ENCODE measurements at places on chromosomes 7 and 10. TPM values are rescaled to one million over a fixed set of nuclear protein-coding genes. Genes with fewer than 3 reads are reported as not detected.

The ASAH2 gene
- total RNA-seq: 2.4 TPM

The PTCD1 gene
- total RNA-seq: 7.4 TPM

The CHRM2 gene
- not detected for total RNA-seq

The MYO1G gene
- total RNA-seq: 0.11 TPM

The PLAC9 gene
- total RNA-seq: 2.3 TPM

The CHN2 gene
- total RNA-seq: 3.6 TPM

GRCh38 chr7:139424004-139424403 lies 59.5 kb downstream of the KLRG2 start:
- no peak for DNase-seq

- DNase-seq: no peak
These were observed 99.2 kb downstream of the ARID5B start for GRCh38 chr10:62000726-62001125.

- no peak for DNase-seq
These were observed 58.6 kb downstream of the LOXL4 start for GRCh38 chr10:98209441-98209840.

DNA sequence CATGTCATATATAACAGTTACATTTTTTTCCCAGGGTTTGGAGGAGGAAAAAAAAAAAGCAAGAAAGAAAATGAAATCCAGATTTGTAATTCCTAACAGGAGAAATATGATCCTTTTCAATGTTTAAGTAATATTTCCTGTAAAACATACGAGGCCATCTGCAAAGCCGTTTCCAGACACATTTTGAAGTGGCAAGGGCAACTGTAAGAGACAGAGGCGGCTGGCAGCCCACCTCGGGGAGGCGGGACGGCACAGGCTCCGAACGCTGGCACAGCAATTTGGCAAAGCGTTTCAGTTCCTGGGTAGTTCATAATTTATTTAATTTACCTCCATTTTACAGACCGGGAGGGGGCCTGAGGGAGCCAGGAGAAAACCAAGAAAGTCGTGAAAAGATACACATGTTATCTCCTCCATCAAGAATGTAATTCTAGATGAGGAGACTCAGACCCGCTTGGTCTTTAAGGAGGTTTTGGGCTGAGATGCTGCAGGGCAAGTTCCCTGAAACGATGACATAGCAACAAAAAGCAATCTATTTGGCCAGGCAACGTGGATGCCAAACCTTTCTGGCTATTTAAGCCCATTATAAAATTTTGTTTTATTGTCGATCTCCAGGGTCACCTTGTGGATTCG lies 448.5 kb upstream of the MKI67 start:
- DNase-seq: no peak

DNA sequence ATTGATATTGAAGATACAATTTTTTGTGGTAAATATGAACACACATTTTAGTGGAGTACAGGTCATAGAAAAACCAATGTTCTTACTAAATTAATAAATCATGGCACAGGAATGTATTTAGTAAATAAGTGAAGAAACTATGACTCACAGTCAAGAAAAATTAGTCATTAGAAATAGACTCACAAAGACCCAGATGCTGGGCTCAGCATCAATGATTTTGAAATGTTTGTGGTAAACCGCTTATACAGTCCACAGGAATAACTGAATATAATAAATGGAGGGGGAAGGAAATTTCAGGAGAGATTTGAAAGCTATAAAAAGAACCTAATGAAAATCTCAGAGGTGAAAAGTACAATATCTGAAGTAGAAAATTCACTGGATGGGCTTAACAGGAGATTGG lies 138.3 kb upstream of the ADCY1 start:
- peak; percentile 93 for DNase-seq

- DNase-seq: no peak
These were observed 1.5 kb upstream of the NCOA4 start for GRCh38 chr10:46031648-46032532.

GRCh38 chr7:122092964-122093797 lies 50.9 kb downstream of the AASS start:
- DNase-seq: peak; percentile 60

GRCh38 chr7:25574828-25575227 lies 346.5 kb upstream of the NPVF start:
- no peak for DNase-seq

DNA sequence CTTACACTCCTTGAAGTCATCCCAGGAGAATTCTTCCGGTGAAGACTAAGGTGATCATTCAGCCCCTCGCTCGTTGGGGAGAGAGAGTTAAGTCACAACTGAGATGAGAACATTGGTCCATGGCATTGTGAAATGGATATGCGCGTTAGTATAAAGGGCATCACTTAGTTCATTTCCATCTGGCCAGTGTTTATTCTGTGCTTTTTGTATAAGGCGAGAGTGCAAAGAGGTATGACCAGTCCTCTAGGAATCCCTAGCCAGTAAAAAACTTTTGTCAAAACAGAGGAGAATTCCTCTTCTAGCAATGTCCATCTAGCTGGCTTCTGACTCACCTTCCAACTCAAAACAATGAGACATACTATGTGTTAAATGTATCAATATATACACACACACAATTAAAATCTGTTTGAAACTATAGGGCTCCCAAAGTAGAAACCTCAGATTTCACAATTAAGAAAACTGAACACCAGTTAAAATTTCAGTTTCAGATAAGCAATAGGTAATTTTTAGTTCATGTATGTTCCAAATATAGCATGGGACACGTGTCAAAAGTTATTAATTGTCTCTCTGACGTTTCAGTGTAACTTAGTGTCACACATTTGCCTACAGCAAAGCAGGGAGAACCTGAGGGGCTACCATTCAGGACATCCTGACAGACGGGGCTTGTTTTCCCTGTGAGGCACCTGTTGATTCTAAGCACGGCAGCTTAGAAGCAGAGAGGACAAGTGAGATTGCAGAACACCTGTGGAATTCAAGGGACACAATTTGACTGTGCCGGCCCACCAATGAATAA lies 158.9 kb downstream of the KLF6 start:
- peak; percentile 84 for DNase-seq

DNA sequence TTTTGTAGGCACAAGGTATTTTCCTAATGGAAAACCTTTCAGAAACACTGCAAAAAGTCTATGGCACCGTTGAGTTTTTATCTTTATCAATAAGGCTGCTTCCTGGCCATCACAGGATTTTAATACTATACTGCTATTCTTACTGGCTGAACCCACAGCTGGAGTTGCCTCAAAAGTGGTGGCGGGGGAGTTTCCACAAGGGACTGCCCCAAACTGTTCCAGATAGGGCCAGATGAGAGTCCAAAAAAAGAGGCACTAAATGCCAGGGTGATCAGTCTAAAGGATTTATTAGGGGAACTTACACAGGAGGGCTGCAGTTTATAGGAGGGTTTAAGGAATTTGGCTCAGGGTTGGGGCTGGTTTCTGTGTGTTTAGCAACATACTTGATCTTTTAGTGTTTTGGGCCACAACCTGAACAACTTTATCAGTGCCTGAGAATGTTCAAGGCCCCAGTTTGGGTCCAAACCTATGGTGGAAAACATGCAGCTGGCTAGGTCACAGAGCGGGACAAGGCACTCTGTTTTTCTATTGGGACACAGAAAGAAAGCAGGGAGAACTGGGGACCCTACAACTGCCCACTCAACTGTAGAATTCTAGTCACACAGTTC lies 41.4 kb downstream of the STAM start:
- DNase-seq: no peak

All from astrocyte (in vitro differentiated cells and primary cell).